Brain (organoid and tissue), 16 donors: ENCODE measurements at places on chromosomes 16 and 17. TPM values are rescaled to one million over a fixed set of nuclear protein-coding genes. Genes with fewer than 3 reads are reported as not detected.

DNA sequence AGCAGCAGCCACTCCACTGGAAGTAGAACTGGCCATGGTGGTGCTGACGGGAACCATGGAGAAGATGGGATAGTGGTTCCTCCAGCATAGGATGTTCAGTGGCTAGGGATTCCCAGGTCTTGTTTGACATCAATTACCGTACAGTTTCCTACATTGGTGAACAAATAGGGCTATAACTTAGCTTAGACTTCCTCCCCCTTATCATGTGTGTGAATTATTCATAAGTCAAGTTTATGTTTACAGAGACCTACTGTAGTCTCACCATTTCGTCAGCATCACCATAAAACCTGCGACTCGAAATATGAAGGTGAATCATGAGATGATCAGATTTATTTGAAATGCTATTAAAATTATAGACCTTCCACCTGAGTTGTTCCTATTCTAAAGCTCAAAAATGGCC lies 1.2 kb downstream of the KRTAP2-3 start:
- no peak for DNase-seq

GRCh38 chr17:28141313-28141712 lies 98.8 kb downstream of the NLK start:
- no peak for DNase-seq

GRCh38 chr17:27283060-27283459 lies 10.9 kb upstream of the WSB1 start:
- DNase-seq, result no peak

DNA sequence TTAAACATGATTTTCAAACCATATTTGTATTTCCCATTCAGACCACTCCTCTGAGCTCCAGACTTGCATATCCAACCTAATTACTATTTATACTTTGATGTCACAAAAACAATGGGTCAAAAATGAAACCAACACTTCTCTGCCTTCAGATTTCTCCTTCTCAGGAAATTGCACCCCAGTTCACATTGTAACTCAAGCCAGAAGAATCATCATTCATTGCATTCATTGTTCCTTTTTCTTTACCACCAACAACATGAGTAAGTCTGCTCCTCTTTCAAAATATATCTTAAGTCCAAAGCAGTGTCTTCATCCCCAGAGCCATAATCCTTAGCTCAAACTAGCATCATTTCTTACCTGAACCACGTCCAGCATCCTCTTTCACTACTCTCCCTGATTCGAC lies 2.6 kb upstream of the AKAP1 start:
- DNase-seq, result no peak

- no peak for DNase-seq
Observed at GRCh38 chr17:18037486-18037885, 1.5 kb downstream of the ATPAF2 start.

DNA sequence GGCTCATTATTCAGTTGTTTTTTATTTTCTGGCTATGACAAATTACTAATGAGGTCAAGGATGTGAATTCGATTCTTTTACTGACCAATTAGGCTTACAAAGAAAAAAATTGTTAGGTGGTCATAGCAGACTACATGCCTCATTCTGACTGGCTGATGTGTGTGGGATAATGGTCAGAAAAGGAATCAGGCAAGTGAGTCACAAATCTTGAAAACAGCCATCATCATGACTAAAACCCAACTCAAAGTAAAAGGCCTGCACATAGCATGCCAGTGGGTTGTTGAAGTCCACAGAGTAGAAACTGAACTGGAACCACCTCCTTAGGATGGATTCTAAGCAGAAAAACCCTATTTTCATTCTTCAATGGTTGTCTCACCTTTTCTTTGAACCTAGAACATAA lies 8.6 kb downstream of the RPGRIP1L start:
- DNase-seq, result no peak

GRCh38 chr16:87681981-87682570 lies 79.8 kb downstream of the JPH3 start:
- DNase-seq, result no peak

Gene CDH8
- 2.5 TPM for polyA plus RNA-seq
